Kidney (tissue), 22 donors: ENCODE measurements at places on chromosomes 12 and 14. TPM values are rescaled to one million over a fixed set of nuclear protein-coding genes. Genes with fewer than 3 reads are reported as not detected.

DPY19L2 gene
- total RNA-seq = 24.5 TPM

DNA sequence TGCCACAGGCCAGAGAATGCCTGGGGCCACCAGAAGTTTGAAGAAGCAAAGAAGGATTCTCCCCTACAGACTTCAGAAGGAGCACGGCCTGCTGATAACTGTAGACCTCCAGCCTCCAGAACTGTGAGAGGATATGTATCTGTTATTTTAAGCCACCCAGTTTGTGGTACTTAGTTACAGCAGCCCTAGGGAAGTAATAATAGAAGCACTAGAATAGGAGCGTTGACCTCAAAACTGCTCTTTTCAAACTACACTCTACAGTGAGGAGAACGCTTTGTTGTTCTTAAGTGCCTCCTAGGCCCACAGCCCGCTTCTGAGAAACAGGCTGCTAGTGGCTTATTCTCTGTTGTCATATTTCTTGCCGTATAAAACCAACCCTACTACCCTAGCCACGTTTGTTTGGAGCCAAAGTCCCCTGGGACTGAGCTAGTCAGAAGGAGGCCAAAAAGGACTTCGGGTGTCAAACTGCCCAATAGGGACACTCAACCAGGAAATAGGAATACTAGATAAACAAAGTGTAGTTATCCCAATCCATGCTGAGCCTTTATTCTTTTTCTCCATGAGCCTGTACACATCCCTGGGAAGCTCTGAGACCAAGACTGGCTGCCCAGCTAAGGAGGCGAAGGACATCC lies 38.5 kb upstream of the FRS2 start:
- no peak for DNase-seq

TCL1A gene
- 1.4 TPM for total RNA-seq

- DNase-seq = no peak
Observed at GRCh38 chr12:116465856-116466255, 93.3 kb upstream of the MAP1LC3B2 start.

- no peak for DNase-seq
Observed at GRCh38 chr12:46244273-46244915, 24.4 kb downstream of the SLC38A1 start.
